ENCODE measurements at places on chromosomes 5 and 9.

DNA sequence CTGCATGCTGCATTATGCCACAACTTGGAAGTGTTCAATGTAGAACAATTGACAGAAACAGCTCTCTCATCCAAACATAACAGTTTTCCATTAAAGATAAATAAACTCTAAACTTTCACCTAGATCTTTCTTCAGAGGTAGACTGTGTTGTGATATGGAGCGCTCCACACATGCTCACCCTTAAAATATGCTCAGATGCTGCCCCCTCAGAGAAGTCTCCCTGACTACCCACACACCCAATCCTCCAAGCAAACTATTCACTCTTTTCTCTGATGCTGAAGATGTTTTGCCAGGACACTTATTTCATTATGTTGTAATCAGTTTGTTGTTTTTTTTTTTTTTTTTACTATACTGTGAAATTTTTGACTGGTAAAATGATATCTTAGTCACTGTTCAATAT is 206.6 kb upstream of the RASA1 start:
- no peak for DNase-seq

DNA sequence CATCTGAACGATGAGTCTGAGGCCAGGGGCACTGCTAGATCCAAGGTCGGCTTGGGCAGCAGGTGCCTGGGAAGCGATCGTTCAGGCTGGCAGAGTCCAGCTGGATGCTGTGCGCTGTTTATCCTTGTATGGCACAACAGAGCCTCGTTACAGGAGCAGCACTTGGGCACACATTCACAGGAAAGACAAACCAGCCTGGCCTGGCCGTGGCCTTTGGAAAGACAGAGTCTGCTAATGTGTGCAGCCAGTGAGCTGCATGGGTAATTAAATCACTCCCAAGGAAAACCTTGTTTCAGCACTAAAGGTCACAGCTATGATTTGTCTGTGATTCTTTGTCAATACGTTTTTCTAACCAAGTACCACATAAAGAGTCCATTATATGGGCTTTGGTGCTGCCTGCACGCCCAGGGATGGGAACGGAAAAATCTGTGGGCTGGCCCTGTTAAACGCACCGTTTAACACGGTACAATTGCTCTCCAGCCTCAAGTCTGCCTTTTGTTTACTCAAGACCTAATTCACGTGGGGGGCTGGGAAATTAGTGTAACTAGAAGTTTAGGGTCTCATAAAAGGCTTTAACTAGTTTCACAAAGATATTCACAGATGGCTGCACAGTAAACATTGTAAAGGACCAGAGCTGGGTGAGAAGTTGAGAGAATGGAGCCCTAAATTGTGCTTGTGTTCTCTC is 509.3 kb downstream of the KDM4C start:
- DNase-seq: no peak

- no peak for DNase-seq
Observed at GRCh38 chr5:80760680-80761079, 105.9 kb upstream of the DHFR start.

DNA sequence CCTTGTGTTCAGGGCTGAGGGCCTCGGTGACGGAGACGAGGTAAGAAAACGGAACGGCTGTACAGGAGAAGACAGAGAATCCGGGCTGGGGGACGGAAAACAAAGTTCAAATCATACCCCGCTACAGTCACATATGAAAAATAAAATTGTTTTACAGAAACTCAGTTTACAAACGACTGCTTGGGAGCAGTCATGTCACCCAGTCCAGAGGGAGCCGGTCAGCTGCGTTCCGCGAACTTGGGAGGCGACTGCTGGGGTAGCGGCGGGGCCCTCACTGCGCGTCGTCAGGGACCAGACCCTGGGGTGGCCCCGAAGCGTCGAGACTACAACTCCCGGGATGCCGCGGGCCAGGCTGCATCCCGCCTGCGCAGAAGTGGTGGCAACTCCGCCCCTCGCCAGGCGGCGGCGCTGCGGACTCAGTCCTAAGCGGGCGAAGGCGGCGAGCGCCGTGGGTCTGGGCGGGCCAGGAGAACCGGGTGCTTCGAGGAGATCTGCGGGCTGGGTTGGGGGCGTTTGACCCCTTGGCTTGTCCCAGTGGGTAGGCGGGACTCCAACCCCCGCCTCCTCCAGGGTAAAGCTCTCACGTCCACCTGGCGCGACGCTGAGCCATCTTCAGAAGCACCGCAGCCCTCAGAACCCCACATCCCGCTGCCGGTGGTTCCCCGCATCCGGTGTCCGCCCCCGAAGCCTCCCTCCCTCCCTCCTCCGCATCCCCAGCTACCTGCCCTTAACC is 4.0 kb downstream of the SIT1 start:
- DNase-seq: peak; percentile 91

- no peak for DNase-seq
Observed at GRCh38 chr5:175893466-175893865, 22.1 kb downstream of the CPLX2 start.

DNA sequence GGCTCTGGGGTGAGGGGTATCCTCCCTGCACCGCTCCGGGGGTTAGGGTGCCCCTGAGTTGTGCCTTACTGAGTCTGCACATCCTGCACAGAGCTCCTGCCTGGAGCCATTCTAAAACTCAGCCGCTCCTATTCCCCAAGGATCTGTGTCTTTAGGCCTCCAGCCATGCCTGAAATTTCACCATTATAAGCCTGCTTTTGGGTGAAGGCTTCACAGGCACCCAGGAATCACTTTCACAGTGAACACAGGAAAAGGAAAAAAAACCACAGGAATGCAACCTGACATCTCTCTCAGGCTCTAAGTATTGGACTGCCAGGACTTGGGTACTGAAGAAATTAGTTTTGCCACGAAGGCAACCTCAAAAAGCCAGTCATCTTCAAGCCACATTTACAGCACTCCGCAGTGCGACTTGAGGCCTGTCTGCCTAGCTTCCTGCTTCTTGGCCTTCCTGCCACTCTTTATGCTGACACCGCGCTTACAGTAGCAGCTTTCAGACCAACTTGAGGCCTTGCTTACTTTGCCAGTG is 30.9 kb downstream of the GALNT10 start:
- no peak for DNase-seq

- no peak for DNase-seq
Observed at GRCh38 chr5:116759860-116760640, 185.4 kb upstream of the SEMA6A start.

GRCh38 chr5:167244583-167244982 is 1046.9 kb upstream of the WWC1 start:
- no peak for DNase-seq

- DNase-seq: no peak
Observed at GRCh38 chr5:56456002-56456401, 222.9 kb upstream of the ANKRD55 start.

DNA sequence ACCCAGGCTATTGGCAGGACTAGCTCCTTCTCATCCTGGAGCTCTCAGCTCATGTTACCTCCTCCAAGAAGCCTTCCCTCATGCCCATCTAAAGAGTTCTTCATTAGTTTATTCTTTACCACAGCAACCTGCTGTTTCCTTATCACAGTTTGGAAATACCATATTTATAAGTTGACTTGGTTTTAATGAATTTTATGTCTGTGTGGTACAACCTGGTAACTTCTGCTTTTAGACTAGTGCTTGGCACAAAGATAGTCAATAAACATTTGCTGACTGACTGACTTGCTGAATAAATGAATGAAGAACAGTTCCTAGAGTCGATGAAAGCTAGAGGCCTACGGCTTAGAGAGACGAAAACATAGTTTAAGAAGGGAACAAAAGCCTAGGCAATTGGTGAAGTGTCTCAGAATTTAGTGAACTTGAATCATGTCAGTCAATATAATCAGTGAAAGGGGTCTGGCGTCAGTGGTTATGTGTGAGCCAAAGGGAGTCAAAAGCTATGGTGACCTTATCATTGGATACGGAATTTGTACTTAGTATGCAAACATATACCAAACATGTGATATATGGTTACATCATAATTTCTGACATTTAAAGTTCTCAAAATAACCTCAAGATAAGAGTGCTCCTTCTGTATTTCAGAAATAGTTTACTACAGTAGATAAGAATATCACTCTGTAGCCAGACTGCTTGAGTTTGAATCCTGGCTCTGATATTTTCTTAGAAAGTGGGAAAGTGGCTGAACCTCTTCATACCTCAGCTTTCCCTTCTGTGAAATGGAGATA is 239.5 kb downstream of the MCTP1 start:
- DNase-seq: no peak

DNA sequence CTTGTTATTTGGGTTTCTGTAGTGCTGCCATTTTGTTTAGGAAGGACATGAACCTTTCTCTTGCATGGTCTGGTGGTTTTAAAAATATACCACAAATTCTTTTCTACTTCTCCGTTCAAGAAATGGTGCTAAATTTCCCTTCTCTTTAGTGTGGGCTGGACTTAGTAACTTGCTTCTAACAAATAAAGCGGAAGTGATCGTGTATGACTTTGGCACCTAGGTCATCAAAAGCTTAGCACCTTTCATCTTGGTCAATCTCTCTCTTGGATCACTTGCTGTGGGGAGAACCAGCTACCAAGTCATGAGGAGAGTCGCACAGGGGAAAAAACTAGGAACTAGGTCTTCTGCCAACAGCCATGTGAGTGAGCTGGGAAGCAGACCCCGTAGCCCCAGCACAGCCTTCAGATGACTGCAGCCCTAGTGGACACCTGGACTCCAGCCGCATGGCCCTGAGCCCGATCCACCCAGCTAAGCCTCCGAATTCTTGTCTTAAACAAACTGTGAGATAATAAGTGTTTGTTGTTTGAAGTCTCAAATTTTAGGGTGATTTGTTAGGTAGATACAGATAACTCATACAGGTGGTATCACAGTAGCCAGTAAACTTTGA is 87.7 kb upstream of the CKMT2 start:
- DNase-seq: no peak

DNA sequence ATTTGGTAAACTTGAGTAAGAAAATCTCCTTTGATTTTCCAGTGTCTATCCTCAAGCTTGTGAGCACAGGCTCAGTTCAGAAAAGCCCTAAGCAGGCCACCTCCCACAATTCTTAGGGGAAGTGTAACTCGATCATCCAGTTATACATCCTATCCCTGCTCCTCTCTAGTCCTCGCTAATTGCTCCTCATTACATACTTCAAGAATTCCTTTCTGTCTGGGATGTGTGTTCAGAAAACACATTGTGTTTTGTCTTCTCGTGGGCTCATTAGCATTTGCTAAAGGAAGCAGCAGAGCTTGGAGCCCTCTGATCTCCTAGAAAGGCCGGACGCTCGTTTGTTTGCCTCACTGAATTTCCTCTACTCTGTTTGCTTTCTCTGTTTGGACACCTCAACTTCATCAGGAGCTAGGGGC is 268.2 kb upstream of the RFX3 start:
- no peak for DNase-seq

GRCh38 chr5:167985373-167985772 is 306.1 kb upstream of the WWC1 start:
- DNase-seq: no peak

- DNase-seq: no peak
Observed at GRCh38 chr5:16057277-16057676, 122.3 kb downstream of the MARCHF11 start.

DNA sequence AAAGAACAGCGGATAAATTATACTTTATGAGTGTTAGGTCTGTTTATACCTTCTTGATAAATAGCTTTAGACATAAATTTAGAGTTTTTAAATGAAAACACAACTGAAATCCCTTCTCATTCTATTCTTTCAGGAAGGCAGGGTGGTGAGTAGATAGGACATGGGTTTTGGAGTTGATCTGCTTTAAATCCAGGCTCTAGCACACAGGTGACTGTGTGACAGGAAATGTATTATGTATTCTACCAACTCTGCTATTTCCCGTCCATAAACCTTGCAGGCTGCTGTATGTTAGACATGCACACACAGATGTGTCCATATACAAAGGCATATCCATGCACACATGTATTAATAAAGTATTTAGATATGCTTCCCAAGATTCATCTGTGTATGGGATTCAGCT is 19.3 kb upstream of the CARTPT start:
- no peak for DNase-seq

DNA sequence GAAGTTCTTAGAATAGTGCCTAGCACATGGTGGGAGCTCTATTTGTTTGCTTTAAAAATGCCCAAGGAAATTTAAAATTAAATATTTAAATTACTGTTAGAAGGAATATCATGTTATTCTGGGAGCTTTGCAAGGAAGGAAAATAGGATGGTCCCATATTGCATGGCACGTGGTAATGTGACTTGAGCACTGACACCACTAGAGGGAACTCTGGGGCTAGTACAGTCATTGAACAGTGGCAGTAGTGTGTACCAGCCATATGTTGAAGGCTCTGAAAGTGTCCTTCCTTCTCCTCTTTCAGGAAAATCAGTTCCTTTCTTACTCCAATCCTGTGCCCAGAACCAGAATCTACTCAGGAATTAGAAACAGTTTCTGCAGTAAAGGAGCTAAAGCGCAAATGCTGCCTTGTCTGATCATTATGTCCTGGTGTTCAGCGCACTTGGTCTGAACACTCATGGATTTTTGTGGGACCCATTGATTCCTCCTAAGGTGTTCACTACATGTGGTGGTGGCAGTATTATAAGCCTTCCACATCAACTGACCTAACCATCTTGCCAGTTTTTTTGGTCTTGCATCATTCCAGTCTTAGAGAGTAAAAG is 54.1 kb downstream of the GDA start:
- peak; percentile 22 for DNase-seq

DNA sequence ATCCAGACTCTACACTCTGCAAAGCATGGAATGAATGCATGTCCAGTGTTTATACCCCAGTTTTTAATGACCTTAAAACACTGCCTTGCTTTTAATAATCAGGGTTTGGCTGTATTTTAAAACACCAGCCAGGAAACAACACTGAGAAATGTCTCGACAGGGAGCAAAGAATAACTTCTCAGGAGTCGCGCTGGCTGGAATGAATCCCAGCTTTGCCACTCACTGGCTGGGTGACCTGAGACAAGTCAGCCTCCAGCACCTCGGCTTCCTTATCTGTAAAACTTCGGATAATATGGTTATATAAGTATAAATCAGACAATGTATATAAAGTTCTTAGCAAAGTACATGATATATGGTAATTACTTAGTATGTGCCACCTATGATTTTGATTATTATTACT is 505.0 kb downstream of the SPOCK1 start:
- no peak for DNase-seq

- peak; percentile 34 for DNase-seq
Observed at GRCh38 chr9:72524820-72525540, 3.6 kb downstream of the TMC1 start.

DNA sequence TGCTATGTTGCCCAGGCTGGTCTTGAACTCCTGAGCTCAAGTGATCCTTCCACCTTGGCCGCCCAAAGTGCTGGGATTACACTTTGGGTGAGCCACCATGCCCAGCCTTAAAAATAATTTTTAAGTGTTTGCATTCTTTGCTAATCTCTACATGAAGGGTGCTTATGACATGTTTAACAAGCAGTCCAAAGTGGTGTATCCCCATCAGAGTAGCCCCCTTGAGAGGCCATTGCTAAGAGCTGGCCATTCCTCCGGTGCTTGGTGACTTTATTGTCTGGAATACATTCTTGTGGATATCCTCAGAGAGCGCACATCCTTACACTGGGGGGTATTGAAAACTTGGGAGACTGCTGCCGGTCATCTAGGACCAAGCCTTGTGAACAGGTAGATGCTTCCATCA is 395.4 kb downstream of the KDM4C start:
- DNase-seq: no peak
